MCF 10A (cell line): ENCODE measurements at places on chromosomes 6 and 20. TPM values are rescaled to one million over a fixed set of nuclear protein-coding genes. Genes with fewer than 3 reads are reported as not detected.
A peak's percentile ranks its signal among the peaks of the same experiment; 100 is the strongest.

GRCh38 chr6:113526995-113527394, 330.1 kb upstream of the MARCKS start:
- no peaks in the 10 kb centered on the region for H3K36me3 ChIP-seq
- peaks cover 18% of the 10 kb centered on the region for H3K4me1 ChIP-seq
- H3K4me3 ChIP-seq: no peak overlapping the region
- no peaks in the 10 kb centered on the region for H3K27me3 ChIP-seq
- DNase-seq: peak; percentile 5

- peaks cover 7% of the 10 kb centered on the region for H3K36me3 ChIP-seq
- no peak for DNase-seq
- no peaks in the 10 kb centered on the region for H3K27me3 ChIP-seq
Measured at GRCh38 chr20:7902879-7903278, 37.4 kb downstream of the HAO1 start.

DNA sequence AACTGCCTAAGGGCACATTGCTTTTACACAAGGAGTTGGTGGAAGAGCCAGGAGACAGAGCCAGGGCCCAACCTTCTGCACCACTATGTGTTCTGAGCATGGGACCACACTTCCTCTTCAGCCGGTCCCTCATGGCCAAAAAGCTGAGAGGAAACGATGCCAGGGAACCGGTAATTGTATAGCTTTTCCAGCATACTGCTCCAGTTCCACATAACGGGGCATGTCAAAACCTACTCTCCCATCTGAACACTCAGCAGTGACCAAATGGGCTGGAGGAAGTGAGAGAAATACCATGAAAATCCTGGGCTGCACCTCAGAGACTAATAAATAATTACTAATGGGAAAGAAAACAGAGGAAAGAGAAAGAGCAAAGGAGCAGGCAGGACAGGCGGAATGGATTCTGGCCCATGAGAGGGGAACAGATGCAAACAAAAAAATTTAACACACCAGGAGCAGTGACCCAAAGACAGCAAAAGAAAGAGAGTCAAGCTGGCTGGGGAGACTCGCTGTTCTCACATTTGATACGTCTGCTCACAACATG, 52.0 kb upstream of the BMP2 start:
- no peak overlapping the region for H3K4me3 ChIP-seq
- H3K4me1 ChIP-seq: peaks cover 15% of the 10 kb centered on the region
- H3K27me3 ChIP-seq: no peaks in the 10 kb centered on the region
- no peak for DNase-seq

- no peaks in the 10 kb centered on the region for H3K36me3 ChIP-seq
- no peaks in the 10 kb centered on the region for H3K4me1 ChIP-seq
- H3K27me3 ChIP-seq: no peaks in the 10 kb centered on the region
- DNase-seq: no peak
Measured at GRCh38 chr6:51778666-51779065, 308.7 kb downstream of the PKHD1 start.

- no peaks in the 10 kb centered on the region for H3K36me3 ChIP-seq
- H3K27ac ChIP-seq: no peak overlapping the region
- H3K4me1 ChIP-seq: no peaks in the 10 kb centered on the region
- H3K27me3 ChIP-seq: peaks cover 12% of the 10 kb centered on the region
Measured at GRCh38 chr6:414447-414846, 22.9 kb downstream of the IRF4 start.

The ARFGEF3 gene
- total RNA-seq: 3.4 and 7.0 TPM in 2 replicates

The TFB1M gene
- total RNA-seq: 26.8 and 31.0 TPM in 2 replicates

The GDAP1L1 gene
- 0.37 TPM in 1 of 2 replicates, not detected in the other for total RNA-seq

The BPIFB1 gene
- not detected in 2 replicates for total RNA-seq
